MCF 10A (cell line): ENCODE measurements at places on chromosomes 12 and 14.

- no peak for DNase-seq
Measured at GRCh38 chr14:95475540-95476240, 40.8 kb downstream of the SYNE3 start.

DNA sequence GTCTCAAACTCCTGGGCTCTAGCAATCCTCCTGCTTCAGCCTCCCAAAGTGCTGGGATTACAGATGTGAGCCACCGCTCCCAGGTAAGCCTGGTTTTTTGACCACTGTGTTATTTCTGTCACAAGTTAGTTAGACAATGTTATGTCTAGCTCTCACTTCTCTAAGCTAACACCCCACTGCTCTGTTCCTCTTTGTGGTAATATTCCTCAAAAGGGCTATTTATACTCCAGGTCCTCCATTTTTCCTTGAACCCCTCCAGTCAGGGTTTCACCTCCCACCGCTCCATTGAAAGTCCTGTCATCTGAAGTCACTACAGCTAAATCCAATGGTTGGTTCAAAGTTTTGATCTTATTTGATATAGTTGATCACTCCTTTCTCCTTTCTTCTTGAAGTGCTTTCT, 5.1 kb downstream of the IRAK3 start:
- DNase-seq: no peak

DNA sequence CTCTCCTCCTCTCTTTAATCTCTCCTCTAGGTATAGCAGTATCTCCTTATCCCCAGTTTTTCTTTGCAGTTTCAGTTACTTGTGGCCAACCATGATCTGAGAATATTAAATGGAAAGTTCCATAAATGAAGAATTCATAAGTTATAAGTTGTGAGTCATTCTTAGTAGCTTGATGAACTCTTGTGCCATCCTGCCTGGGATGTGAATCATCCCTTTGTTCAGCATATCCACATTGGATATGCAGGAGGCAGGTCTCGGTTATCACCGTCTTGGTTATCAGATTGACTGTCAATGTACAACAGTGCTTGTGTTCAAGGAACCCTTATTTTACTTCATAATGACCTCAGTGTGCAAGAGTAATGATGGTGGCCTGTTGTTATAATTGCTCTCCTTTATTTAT, 134.0 kb downstream of the TMEM117 start:
- DNase-seq: peak; percentile 67

DNA sequence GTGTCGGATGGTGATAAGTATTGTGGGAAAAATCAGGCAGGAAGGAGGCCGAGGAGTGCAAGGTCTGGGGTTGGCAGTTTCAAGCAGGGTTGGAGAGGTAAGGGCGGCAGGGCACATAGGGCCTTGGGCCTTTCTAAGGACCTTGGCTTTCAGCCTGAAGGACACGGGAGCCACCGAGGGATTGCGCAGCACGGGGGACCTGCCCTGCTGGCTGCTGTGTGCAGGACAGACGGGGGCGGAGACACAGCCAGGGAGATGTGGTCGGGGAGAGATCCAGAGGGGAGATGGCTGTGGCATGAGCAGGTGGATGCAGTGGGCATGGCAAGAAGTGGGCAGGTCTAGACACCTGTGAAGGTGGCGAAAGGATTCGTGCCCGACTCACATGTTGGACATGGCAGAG, 14.7 kb downstream of the OTUB2 start:
- no peak for DNase-seq

DNA sequence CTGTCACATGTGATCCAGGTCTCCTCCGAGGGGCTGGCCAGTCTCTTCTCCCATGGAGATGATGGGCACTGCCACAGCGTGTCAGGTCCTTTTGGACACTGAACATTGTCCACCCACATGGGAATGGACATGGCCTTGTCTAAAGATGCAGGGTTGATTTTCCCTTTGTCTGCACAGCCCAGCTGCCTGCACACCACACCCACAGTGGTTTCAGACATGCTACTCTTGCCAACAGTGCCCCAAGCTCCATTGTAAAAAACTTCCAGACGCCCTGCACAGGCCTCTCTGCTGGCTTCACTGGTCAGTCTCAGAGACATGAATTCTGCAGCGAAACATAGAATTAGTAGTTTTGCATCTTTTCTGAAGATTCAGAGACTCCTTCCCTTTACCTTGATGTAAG, 18.5 kb downstream of the CD163 start:
- DNase-seq: no peak
